ENCODE measurements at places on chromosomes 2 and 18.
A peak's percentile ranks its signal among the peaks of the same experiment; 100 is the strongest.

- DNase-seq: no peak
Observed at GRCh38 chr18:12786669-12787068, 83.8 kb downstream of the PSMG2 start.

DNA sequence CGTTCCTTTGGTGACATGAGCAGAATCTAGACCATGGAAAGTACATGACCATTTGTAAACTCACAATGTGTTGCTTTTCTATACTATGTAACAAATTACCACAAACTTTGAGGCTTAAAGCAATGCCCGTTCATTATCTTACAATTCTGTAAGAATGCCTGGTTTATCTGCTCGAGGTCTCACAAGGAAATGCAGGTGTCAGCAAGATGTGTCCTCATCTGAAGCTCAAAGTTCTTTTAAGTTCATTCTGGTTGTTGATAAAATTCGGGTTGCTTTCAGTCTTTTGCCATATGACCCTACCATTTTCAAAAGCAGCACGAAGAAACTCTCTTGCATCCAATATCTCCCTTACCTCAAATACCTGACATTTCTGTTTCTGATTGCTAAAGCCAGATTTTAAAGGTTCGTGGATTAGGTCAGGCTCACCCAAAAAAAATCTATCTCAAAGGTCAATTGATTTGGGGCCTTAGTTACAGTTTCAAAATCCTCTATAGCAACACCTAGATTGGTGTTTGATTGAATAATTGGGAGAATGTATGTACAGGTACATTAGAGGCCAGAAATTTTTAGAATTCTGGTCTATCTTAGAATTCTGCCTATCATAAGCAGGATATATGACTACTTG lies 125.9 kb downstream of the TMEM131 start:
- DNase-seq: no peak

- DNase-seq: no peak
Observed at GRCh38 chr2:24490181-24490689, 819 bp upstream of the NCOA1 start.

- no peak for DNase-seq
Observed at GRCh38 chr2:207807516-207807915, 37.8 kb upstream of the FZD5 start.

DNA sequence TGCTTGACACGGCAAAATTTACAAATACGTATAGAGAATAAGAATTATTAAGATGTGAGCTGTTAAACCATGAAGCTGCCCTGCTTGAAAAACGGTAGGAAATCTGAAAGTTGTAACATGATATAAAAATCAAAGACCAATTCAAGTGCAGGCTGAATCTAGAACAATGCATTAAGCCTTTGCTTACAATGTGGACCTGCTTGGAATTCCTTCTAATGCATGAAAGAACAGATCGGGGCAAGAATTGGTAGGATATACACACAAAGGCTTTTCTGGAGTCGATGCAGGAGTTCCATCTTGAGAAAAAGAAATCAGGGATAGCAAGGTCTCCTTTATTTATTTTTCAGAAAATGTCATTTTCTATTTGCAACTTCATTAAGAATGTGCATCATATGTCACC lies 136.8 kb downstream of the DLGAP1 start:
- DNase-seq: no peak

DNA sequence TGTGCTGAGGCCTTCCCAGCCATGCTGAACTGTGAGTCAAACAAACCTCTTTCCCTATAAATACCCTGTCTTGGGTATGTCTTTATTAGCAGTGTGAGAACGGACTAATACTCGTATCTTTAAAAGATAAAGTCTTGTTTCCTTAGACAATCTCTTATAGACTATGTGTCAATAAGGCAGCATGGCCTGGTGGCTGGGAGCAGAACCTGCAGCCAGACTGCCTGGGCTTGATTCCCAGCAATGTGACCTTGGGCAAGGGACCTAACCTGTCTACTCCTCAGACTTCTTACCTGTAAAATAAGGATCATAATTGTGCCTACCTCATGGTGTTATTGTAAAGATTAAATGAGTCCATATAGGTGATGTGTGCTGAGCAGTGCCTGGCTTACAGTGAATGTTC lies 198.7 kb downstream of the CDH20 start:
- DNase-seq: no peak

- DNase-seq: no peak
Observed at GRCh38 chr18:45826084-45826483, 609 bp downstream of the SIGLEC15 start.

DNA sequence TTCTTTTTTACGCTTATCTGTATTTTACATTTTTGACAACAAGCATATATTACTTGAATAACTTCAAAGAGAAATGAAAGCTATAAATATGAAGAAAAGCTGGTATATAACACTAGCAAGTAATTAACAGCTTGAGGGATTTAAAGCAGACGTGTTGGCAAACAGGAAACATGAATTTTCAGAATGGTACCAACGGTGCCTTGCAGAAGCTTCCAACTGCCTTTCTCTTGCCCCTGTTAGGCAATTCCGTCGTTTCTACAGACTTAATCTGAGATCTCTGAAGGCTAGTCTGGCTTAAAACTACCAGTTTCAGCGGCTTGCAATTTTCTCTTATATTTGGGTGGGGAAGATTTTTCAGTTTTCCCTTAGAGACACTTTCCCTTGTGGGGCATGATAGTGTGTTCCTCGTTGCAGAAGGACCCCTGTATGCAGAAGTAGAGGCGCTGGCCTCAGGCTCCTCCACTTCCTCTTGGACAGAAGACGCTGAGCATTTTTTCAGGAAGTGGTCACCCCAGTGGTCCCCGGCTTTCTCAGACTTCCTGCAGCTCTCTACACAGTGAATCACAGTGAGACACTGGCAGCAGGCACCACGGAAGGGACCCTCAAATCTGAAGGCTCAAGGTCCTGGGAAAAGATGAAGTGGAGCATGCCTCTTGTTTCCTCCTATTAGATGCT lies 56.2 kb upstream of the SLC16A14 start:
- peak; percentile 16 for DNase-seq

- DNase-seq: no peak
Observed at GRCh38 chr2:238743243-238744065, 104.4 kb upstream of the TWIST2 start.

GRCh38 chr2:64649013-64649484 lies 4.7 kb downstream of the SERTAD2 start:
- no peak for DNase-seq

DNA sequence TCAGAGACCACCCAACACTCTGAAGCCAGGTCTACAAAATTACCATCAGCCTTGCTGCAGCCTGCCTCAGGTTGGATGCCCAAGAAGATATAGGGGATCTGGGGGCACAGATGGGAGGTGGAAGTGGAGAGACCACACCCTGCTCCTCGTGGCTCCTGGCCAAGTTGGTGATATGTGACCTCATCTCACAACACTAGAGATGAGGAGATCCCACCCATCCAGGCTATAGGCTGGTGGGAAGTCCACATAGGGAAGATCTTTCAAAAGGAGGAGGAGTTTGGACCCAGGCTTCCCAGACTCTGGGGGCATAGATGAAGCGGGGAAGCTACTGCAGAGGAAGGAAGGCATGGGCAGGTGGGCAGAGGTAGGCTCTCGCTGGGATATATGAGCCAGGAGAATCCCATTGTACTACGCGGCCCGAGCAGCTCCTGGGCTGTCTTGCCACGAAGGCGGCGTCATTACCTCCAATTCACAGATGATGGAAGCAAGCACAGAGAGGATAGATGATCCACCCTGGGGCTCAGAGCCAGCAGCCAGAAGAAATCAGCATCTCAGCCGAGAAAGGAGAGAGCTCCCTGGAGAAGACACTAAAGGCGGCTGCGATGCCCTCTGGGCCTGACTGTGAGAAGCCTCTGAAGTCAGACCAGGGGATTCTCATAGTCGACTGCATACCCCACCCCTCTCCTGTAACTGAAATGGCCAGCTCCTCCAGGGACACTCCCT lies 96.0 kb downstream of the RHOB start:
- DNase-seq: no peak

DNA sequence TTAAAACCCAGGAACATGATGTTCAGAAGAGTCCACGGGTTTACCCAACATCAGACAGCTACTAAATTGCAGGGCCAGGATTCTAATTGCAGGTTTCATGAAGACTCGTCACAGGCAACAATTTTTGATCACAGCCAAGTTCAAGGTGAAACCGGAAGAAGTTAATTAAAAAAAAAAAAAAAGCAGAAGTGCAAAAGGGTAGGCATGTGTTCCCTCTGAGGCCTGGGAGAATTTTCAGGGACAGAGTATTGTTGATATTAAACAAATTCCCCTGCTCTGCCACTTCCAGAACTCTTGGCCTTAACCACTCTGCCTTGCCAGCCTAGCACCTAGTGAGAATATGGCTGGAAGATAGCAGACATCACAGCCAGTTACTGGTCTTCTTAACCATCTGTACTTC lies 99.4 kb upstream of the TRIB2 start:
- no peak for DNase-seq

DNA sequence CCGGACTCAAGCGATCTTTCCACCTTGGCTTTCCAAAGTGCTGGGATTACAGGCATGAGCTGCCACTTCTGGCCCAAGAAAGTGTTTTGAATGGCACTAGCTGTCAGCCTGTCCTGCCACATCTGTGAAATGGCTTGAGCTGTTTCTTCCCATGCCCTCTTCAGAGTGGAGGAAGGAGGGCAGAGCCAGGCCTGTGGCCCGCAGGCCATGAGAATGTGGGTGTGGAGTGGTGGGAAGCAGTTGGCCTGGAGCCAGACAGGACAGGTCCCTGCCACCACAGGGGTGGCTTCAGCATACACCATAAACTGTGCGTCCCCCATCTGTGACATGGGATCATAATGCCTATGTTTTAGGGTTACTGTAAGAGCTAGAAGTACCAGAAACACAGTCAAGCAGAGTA lies 6.5 kb downstream of the SLC66A3 start:
- DNase-seq: no peak

DNA sequence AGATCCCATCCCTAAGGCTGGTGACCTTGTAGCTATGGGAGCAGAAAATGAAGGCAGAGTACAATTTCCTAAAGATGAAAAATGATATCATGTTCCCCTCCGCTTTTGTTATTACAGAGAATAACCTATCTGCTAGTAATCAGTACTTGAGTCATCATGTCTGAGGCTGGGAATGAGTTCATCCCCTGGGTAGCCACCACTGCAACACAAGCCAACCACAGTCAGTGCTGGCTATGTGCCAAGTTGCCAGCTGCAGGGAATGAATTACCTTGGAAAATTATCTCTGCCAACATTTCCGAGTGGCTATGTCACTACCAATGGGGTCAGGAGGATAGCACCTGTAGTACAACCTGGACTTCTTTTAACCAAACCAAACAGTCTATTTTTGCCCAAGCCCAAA lies 1094.7 kb upstream of the DDX18 start:
- no peak for DNase-seq

DNA sequence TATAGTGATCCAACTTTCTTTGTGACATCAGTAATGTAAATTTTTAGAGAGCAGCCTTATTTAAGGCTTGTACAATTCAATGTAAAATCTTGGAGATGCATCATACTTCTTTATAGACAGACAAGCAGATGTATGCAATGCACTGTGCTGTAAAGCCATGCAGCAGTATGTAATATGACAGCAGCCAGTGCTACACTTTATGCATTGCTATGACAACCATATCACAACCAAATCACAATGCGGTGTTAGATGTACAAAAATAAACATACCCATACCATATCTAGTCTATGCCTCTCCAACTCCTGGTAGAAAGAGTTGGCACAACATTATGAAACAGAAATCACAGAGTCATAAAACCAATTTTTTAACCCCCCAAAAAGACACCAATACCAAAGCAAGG lies 110.3 kb upstream of the WDSUB1 start:
- no peak for DNase-seq

DNA sequence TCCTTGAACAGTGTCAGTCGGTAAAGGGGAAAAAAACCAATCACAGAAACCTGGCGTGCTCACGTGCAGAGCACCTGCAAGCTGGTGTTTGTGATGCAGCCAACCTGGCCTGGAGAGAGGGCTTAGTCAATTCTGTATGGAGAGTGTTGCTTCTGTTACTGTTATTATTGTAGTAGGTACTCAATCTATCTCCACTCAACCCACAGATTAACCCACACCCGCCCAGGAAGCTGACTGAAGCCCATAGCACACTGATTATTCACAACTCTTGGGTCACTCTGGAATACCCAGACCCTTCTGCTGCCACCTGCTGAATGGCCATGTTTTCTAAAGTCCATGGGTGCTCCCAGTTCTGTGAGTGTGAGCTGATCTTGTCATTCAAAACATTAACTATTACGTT lies 53.9 kb downstream of the TNFRSF11A start:
- DNase-seq: no peak

GRCh38 chr2:126822921-126823320 lies 75.8 kb upstream of the TEX51 start:
- no peak for DNase-seq

GRCh38 chr2:126834006-126834659 lies 64.6 kb upstream of the TEX51 start:
- no peak for DNase-seq

DNA sequence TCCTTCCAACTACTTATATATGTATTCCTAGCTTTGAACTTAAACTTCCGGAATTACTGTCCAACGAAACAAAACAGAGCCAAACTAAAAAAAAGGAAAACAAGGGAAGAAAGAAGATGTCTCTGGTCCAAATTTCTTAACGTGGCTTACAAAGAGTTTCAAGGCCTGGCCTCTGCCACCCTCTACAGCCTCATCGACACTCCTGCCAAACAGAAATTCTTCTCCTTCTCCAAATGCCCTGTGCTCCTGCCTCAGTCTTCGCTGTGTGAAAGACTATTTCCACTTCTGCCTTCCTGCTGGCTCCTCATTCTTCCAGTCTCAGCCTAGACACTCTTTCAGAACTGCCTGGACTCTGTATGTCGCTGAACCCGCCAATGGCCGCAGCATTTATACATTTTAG lies 249.2 kb downstream of the TXNL1 start:
- no peak for DNase-seq

DNA sequence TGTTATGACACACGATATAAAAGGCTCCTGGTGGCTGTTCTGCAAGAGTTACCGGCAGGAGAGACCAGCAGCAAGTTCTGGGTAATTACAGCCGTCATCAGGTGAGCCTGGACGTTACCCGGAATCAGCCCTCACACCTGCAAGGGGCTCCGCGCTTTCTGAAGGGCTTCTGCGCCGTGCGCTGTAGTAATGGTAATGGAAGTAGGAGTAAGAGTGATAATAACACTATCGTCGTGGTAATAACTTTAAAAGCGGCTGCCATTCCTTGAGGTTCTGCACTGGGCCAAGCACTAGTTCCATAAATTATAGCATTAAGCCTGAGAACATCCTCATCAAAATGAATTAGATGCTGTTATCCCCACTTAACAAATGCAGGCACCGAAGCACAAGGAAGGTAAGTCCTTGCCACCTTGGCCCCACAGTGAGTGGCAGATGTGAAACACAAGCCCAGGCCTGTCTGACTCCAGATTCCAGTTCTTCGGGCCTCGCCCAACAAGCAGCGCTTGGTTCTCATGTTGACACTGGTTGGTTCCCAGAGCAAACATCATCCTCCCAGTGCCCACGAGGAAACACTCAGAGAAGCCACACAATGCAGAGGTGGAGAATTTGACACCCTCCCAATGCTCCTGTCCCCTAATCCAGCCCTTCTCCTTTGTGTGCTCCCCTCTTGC lies 205.2 kb downstream of the EIPR1 start:
- DNase-seq: no peak

Data from substantia nigra (tissue), 51 donors.